Activated T-helper 1 cell treated with anti-CD3 and anti-CD28 coated beads, Interleukin-12 subunit alpha, Interleukin-12 subunit beta, Interleukin-2, Interleukin-4 antibody, amounts not matched to agents 30 ng/mL and 10 ng/mL and 1 ng/mL, durations not matched to agents 14 hours and 24 hours and 36 hours (primary cell): ENCODE measurements at places on chromosomes 5 and 9. TPM values are rescaled to one million over a fixed set of nuclear protein-coding genes. Genes with fewer than 3 reads are reported as not detected.

DNA sequence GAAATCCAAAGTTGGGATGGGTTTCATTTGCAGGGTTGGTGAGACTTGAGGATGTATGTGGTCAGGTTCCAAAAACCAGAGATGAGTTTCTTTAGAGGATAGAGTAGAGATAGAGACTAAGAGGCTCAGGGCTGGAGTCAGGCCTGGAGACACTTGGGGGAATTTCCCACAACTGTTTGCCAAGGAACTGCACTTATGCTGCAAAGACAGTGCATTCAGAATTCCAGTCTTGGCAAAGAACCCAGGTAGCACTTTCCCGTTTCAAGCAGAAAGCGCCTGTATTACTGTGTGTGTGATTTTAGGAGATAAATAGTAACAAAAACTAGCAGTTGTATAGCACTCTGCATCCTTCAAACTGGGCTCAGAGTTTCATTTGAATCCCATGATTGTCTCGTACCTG is 55.4 kb downstream of the SNCAIP start:
- no peak overlapping the region for H3K27ac ChIP-seq
- DNase-seq: no peak
- H3K27me3 ChIP-seq: no peaks in the 10 kb centered on the region
- no peak overlapping the region for H3K4me3 ChIP-seq
- no peaks in the 10 kb centered on the region for H3K4me1 ChIP-seq

DNA sequence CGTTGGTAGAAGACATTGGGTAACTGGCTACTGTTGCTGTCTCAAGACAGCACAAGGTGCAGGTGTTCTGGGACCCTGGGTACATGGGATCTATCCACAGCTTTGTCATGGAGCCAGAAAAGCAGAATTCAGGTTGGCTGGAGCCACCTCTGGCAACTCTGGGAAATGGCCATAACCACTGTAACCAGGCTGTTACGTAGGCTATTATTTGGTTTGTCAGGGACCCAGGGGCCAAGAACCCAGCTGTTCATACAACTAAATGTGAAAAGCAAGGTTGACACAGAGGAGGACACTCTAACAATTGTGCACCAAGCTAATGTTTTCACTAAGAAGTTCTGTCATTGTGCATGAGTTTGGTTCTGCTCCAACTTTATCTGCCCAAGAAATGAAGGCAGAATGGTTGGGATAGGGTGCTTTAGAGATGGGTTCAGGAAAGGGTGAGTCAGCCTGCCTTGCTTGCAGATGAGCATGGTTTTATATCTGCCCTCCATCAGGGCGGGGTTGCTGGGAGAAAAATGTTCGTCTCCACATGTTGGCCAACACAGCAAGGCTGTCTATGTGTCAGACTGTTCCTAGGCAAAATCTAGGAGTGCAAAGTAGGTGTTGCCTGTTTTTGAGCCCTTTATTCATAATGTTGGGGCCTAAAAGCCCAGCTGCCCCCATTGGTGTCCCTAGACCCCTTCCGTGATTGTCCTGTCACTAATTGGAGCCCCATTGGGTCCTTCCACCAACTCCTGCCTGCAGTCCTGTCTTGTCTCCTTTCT is 131.3 kb upstream of the DAP start:
- H3K27me3 ChIP-seq: no peaks in the 10 kb centered on the region
- H3K4me3 ChIP-seq: no peak overlapping the region
- H3K4me1 ChIP-seq: no peaks in the 10 kb centered on the region
- no peak for DNase-seq
- H3K36me3 ChIP-seq: no peaks in the 10 kb centered on the region

- DNase-seq: no peak
- no peaks in the 10 kb centered on the region for H3K36me3 ChIP-seq
- no peak overlapping the region for H3K4me3 ChIP-seq
- H3K4me1 ChIP-seq: peaks cover 14% of the 10 kb centered on the region
- no peak overlapping the region for H3K27ac ChIP-seq
Observed at GRCh38 chr5:34500236-34500847, 155.8 kb upstream of the RAI14 start.

ENTPD8 gene
- total RNA-seq: not detected in 2 replicates

DNA sequence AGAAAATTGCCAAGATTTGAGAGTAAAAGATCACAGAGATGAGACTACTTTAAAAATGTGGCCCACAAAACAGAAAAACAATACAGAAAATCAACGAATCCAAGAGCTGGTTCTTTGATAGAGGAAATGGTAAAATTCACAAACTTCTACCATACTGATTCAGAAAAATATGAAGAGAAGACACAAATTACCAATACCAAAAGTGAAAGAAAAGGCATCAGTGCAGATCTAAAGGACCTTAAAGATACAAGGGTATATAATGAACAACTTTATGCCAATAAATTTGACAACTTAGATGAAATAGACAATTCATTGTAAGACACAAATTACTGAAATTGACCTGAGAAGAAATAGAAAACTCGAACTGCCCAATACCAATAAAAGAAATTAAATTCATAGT is 24.4 kb upstream of the SLC1A1 start:
- peaks cover 8% of the 10 kb centered on the region for H3K4me1 ChIP-seq
- H3K4me3 ChIP-seq: no peak overlapping the region
- H3K36me3 ChIP-seq: no peaks in the 10 kb centered on the region
- H3K27ac ChIP-seq: no peak overlapping the region
- H3K27me3 ChIP-seq: peaks cover 3% of the 10 kb centered on the region

ACSL6 gene
- 48.1 and 50.6 TPM in 2 replicates for total RNA-seq

IL9 gene
- total RNA-seq: 0.36 and 2.0 TPM in 2 replicates

GRCh38 chr5:144196612-144197011 is 25.9 kb downstream of the KCTD16 start:
- H3K4me3 ChIP-seq: no peak overlapping the region
- DNase-seq: no peak
- peaks cover 16% of the 10 kb centered on the region for H3K27me3 ChIP-seq
- H3K4me1 ChIP-seq: no peaks in the 10 kb centered on the region
- no peaks in the 10 kb centered on the region for H3K36me3 ChIP-seq

IFNA13 gene
- not detected in 2 replicates for total RNA-seq

ELAVL2 gene
- total RNA-seq: not detected in 2 replicates

BARHL1 gene
- total RNA-seq: not detected in 2 replicates

- H3K4me1 ChIP-seq: no peaks in the 10 kb centered on the region
- no peak overlapping the region for H3K27ac ChIP-seq
- H3K4me3 ChIP-seq: no peak overlapping the region
- no peak for DNase-seq
Observed at GRCh38 chr5:109619021-109619460, 70.7 kb upstream of the MAN2A1 start.

DNA sequence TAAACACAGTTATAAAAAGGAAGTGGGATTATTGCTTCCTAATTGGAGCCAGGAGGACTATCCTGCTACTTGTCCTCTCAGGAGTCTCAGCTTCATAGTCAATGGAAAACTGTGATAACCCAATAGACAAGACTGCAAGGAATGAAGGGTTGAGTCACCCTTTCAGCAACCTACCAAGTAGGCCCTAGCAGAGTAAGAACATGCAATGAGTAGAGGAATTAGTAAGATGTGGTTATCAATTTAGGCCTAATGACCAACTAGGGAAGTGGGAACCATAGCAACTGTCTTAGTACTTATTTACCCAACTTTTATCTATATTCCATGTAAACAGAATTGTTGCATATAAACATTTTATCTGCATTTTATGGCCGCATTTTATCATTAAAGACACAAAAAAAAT is 310.1 kb downstream of the RFX3 start:
- no peaks in the 10 kb centered on the region for H3K4me1 ChIP-seq
- H3K27me3 ChIP-seq: peaks cover 8% of the 10 kb centered on the region
- H3K27ac ChIP-seq: no peak overlapping the region
- no peak for DNase-seq
- no peak overlapping the region for H3K4me3 ChIP-seq

DNA sequence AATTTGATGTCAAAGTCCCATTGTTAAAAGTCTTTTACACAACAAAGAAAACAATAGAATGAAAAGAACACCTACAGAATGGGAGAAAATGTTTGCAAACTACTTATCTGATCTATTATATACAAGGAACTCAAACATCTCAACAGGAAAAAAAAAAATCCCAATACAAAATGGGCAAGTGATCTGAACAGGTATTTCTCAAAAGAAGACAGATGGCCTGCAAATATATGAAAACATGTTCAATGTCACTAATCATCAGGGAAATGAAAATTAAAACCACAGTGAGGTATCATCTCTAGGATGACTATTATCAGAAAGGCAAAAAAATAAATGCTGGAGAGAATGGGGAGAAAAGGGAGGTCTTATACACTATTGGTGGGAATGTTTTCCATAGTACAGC is 301.8 kb downstream of the ARHGAP26 start:
- DNase-seq: no peak
- H3K4me3 ChIP-seq: no peak overlapping the region
- no peak overlapping the region for H3K27ac ChIP-seq
- H3K4me1 ChIP-seq: peaks cover 17% of the 10 kb centered on the region

FST gene
- 0.17 and 0.31 TPM in 2 replicates for total RNA-seq

TEK gene
- not detected in 2 replicates for total RNA-seq

GRCh38 chr5:177194268-177194667 is 60.7 kb downstream of the NSD1 start:
- no peak overlapping the region for H3K4me3 ChIP-seq
- no peak overlapping the region for H3K27ac ChIP-seq
- DNase-seq: no peak
- H3K36me3 ChIP-seq: peaks cover 20% of the 10 kb centered on the region
- H3K4me1 ChIP-seq: peaks cover 9% of the 10 kb centered on the region

CKMT2 gene
- not detected in 2 replicates for total RNA-seq

DNA sequence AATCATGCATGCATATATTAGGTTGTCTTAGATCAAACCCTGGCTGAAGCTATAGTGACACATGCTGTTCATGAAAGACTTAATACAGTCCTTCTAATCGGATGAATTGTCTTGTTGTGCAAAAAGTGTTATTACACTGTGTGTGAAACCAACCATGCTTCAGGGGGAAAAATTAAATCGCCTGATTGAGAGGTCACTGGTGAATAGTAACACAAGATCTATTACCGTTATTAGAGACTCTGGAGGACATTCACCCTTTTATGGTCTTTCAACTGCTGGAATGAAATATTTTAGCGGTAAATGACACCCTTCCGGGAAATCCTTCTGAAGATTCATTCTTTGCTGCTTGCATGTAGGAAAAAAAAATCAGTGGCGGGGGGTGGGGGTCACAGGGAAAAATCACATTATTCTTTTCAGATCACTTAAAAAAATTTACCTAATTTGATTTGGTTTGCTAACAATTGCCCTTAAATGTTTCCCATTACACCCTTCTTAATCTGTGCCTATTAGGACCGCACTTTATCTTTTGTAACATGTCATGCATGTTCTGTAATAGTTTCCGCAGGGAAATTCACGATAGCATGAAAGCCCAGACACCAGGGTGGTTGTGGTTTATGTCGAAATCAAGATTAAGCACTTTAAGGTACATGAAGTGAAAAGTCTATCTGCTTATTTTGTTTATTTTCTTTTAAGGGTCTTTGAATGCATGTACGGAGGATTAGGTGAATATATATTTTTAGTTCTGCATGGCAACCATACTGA is 120.6 kb downstream of the FOCAD start:
- H3K36me3 ChIP-seq: no peaks in the 10 kb centered on the region
- H3K27me3 ChIP-seq: no peaks in the 10 kb centered on the region
- DNase-seq: no peak
- no peak overlapping the region for H3K4me3 ChIP-seq
- no peak overlapping the region for H3K27ac ChIP-seq

- H3K27ac ChIP-seq: no peak overlapping the region
- no peaks in the 10 kb centered on the region for H3K4me1 ChIP-seq
- H3K4me3 ChIP-seq: no peak overlapping the region
- peaks cover 1% of the 10 kb centered on the region for H3K36me3 ChIP-seq
- DNase-seq: no peak
Observed at GRCh38 chr5:127741412-127741811, 38.2 kb downstream of the CCDC192 start.

- H3K4me1 ChIP-seq: no peaks in the 10 kb centered on the region
- H3K36me3 ChIP-seq: no peaks in the 10 kb centered on the region
- H3K27me3 ChIP-seq: no peaks in the 10 kb centered on the region
- no peak for DNase-seq
- H3K4me3 ChIP-seq: no peak overlapping the region
Observed at GRCh38 chr5:31186672-31187267, 6.7 kb upstream of the CDH6 start.
